ENCODE measurements at places on chromosomes 7 and 10.

DNA sequence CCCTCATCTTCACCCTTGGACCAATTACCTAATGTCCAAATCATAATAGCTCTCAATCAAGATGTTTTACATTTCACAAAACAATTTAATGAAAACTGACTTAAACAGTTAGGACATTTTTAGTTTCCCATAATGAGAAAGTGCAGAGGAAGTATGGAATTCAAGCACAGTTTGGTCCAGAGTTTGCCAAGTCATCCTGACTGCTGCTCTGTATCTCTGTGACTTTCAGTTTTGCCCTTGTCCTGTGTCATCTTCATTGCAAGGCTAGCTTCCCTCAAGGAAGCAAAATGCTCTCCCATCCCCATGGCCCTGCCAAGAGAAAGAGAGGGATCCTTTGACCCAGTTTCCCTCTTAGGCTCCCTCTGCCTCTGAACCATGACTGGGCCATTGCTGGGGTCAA, 7.9 kb upstream of the PLEKHS1 start:
- DNase-seq = no peak

GRCh38 chr7:112162142-112162766, 43.9 kb downstream of the DOCK4 start:
- no peak for DNase-seq

DNA sequence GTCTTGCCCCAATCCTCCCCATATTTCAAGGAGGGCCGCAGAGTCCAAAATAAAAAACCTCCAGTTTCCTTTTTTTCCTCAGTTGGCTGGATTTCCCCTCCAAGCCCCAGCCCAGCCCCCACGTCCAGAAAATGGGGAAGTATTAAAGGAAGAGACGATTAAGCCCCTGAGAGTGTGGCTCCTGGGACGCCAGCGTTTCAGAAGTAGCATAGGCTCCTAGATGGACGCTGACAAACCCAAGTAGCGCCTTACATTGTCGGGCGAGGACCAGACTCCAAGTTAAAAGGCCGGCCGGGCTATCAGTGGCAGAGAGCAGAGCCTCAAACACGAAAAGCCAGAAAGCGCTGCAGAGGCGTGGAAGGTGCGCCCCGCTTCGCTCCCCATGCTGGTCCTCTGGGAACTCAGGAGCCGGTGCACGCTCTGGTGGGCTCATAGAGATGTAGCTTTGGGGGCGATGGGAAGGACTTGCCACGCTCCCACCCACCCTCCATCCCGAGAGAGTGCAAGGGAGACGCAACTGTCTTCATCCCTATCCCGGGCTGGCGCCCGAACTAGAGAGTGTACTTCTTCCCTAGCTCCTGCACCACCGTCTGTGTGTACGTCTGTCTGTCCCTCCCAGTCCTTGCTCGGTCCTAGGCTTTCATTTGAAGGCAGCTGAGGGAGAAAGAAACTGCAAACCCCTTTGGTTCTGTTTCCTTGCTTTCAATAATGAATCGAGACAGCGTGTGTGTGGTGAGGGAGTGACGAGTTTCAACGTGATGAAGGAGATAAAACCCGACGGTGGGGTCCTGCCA, 6.3 kb upstream of the EMX2 start:
- no peak for DNase-seq

DNA sequence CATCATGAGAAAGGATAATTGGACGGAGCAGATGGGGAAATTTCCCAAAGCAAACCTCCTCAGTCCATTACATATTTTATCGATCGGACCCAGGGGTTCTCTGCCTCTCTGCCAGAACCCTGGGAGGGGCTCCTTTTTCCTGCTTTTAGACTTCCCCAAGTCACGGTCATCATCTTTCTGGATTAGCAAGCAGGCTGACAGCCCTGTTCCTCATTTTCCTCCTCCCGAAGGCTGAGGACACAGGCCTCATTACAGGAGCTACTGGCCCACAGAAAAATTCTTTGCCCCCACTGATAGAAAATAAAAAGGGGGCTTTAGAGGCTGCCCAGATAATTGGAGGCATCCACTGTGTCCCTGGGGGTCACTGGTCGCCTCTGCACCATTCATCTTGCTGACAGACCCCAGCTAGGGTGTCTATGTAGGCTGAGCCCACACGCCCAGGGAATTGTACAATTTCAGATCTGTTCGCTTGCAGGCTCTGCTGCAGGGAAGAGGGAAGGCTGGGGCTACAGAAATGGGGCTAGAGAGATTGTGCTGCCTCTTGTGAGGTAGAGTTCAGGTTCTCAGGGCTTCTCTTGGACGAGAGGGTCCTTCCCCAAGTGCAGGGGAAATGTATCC, 125.7 kb upstream of the SDK1 start:
- no peak for DNase-seq

- no peak for DNase-seq
These were observed 20.1 kb downstream of the P4HA1 start for GRCh38 chr10:73076360-73077183.

DNA sequence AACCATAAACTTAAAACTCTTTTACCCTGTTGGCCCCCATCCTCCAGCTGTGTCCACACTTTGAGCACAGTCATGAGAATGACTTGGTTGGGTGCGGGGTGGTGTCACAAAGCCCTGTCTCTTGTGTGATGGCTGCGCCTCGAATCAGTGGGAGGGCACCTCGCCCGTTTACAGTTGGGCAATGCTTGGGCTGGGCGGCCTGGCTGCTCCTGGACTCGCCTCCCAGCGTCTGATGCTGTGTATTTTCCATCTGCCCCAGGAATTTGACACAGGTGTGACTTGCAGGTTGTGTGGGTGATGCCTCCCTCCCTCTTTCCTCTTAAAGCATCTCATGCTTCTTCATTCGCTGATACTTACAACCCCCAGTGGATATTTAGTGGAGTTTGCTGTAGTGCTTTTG, 33.7 kb downstream of the CHST12 start:
- no peak for DNase-seq

GRCh38 chr10:71805776-71806703, 32.7 kb upstream of the VSIR start:
- no peak for DNase-seq

GRCh38 chr7:33933611-33934281, 28.4 kb downstream of the BMPER start:
- DNase-seq = no peak

GRCh38 chr7:107836237-107837144, 33.5 kb upstream of the SLC26A3 start:
- no peak for DNase-seq

- DNase-seq = no peak
These were observed 1176.0 kb upstream of the AUTS2 start for GRCh38 chr7:68422281-68422680.

GRCh38 chr7:153103202-153103601, 343.6 kb downstream of the ACTR3B start:
- no peak for DNase-seq

DNA sequence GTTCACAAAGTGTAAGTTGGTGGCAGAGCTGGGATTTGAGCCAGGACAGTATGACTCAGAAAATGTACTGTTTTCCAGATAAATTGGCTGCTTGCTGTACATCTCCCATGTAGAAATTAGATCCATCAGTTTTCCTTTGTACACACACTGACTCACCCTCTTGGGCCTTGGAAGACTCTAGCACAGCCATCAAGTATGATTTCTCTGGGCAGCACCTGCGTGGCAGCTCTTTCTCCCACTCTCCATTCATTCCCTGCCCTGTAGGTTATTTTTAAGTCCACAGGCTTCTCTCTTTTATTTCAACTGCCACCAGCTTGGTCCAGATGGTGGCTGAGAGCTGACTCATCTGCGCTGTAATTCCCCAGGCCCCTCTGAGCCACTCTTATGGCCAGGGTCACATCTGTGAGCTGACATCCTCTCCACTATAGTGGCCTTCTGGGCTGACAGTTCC, 28.3 kb upstream of the SDK1 start:
- DNase-seq = no peak

DNA sequence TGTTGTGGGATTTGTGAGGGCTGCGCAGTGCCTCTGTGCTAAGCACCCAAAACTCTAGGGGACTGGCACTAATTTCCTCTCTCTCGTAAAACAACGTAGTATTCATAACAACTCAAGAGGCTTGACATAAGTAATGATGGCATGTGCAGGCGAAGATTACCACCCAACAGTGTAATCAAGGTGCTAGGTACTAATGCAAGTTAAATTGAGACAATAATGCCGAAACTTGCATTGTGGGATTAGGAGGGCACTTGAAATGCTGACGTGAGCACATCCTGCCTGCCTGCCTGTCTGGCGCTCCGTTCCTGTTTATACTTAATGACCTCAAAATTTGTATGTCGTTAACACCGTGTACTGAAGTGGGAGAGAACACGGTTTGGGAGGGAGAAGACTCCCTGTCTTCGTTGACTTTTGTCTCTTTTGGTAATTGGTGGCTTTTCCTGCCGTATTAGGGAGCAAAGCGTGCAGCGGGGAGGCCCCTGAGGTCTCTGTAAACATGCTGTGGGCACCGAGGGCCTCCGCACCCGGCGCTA, 139.0 kb downstream of the MGMT start:
- peak; percentile 46 for DNase-seq

DNA sequence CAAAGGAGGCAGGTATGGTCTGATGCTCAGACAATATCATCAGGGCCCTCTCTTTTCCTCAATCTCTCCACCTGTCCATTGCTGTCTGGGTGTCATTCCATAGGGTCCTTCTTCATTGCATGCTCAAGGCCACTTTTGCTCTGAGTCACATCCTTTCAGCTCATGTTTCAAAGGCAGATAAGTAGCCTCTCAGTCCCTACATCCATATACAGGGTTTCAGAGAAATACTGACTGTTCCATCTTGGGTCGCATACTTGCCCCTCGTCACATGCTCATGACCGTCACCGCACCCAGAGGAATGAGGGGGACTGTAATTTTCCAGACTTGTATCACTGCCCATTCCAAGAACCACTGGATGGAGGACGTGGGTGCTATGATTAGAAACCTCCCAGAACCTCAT, 93.4 kb downstream of the FAM107B start:
- DNase-seq = no peak

DNA sequence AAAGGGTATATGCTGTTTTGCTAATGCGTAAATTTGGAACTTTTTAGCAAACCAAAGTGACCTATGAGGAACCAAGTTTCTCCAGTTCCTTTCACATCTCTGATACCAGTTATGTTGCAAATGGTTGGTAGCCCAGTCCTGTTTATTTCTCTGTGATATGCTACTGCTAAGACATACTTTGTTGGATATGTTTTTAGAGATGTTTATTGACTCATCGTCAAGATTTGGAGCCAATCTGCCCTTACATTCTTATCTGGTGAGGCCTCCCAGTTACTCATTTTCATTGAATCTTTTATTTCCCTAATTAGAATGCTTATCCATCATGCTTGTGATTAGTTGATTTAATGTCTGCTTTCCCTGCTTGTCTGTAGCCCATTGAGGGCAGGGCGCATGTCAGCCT, 58.9 kb downstream of the LRGUK start:
- DNase-seq = no peak

- peak; percentile 28 for DNase-seq
These were observed 37.8 kb downstream of the CLRN3 start for GRCh38 chr10:127854769-127855590.

DNA sequence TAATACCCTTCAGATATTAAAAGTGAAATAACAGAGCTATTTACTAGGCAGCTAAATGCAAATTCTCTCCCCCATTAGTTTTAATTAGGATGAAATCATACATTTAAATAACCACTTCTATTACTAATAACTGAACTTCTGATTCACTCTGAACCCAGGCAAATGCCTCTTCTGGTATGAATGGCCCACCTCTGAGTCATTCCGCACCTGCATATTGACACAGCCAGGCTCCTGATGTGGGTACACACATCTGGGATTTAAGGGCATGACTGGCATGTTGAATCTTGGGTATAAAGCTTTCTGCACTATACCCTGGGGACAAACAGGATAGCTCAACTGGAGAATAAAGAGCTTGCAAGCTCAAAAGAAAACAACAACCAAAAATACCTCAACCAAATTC, 140.9 kb downstream of the AUTS2 start:
- DNase-seq = peak; percentile 67

All from GM06990 (cell line).